ENCODE measurements at places on chromosomes 13 and 19. TPM values are rescaled to one million over a fixed set of nuclear protein-coding genes. Genes with fewer than 3 reads are reported as not detected.

ZNF468 gene
- total RNA-seq = 16.7 TPM

RASGRP4 gene
- total RNA-seq = not detected

TBXA2R gene
- total RNA-seq = 1.3 TPM

KCNC3 gene
- total RNA-seq = 0.90 TPM

SIGLEC9 gene
- not detected for total RNA-seq

PLPP2 gene
- 1.4 TPM for total RNA-seq

DPF1 gene
- 4.7 TPM for total RNA-seq

MUC16 gene
- total RNA-seq = not detected

Data from cardiac atrium fibroblast (primary cell).